NCI-H1092 treated with DMSO at 0.1 percent for 48 hours (cell line): ENCODE measurements at places on chromosomes 1 and 21.

DNA sequence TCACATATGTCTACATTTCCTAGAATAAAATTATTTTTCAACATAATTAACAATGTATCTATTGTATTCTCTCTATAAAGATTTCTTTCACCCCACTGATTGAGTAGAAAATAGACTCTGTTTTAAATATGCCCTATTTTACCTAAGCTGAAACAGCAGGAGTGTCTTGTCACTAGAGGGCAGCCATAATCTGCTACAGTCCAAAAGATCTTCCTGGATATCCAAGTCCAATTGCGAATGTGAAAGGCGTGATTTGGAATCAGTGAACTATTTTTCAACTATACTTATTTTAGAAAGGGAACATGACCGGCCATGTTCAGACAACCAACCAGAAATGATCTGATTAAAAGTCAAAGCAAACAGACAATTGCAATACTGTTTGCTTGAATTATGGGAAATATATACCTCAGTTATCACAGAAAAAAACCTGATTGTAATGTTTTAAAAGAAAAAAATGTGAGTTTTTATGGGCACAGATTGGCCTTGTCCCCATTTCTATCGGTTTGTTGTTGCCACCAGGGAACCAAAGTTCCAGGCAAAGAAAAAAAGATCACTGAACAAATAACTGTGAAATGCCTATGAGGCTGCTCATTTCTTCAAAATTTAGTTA lies 1211.0 kb upstream of the ADGRL4 start:
- DNase-seq = peak; percentile 48

- DNase-seq = no peak
Observed at GRCh38 chr21:37579356-37579755, 212.8 kb downstream of the DYRK1A start.

GRCh38 chr1:225700164-225700821 lies 47.4 kb upstream of the ENAH start:
- DNase-seq = no peak

DNA sequence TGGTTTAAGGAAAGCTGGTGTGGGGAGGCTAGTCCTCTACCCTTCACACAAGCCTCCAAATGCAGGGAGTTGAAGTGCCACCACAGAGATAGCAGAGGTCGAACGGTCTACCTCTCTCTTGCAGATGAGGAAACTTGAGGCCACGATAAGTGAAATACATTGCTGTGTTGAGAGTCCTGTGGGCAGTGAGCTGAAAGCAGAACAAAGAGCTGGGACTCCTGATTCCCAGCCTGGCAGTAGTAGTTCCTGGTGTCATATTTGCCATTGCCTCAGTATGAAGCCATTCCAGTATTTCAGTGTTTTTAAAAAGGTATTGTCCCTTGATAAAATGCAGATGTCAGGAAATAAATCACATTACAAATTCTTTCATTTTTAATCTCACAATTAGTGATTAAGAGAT lies 28.6 kb downstream of the AK4 start:
- no peak for DNase-seq

- no peak for DNase-seq
Observed at GRCh38 chr1:2268285-2269056, 40.4 kb downstream of the SKI start.

GRCh38 chr1:115365738-115366137 lies 27.7 kb upstream of the NGF start:
- DNase-seq = no peak

DNA sequence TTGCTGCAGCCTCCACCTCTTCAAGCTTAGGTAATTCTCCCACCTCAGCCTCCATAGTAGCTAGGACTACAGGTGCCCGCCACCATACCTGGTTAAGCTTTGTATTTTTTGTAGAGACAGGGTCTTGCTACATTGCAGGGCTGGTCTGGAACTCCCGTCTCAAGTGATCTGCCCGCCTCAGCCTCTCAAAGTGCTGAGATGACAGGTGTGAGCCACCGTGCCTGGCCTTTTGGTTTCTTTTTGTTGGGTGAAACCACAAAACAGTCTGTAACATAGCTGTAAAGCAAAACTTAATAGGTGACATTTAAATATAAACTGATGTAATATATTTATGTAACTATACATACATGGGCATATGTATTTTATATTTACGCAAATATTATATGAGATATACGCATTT lies 3.1 kb upstream of the DNAJC11 start:
- no peak for DNase-seq

- no peak for DNase-seq
Observed at GRCh38 chr21:22855581-22855980, 1857.4 kb downstream of the NCAM2 start.
